ENCODE measurements at places on chromosomes 1 and 21. TPM values are rescaled to one million over a fixed set of nuclear protein-coding genes. Genes with fewer than 3 reads are reported as not detected.
A peak's percentile ranks its signal among the peaks of the same experiment; 100 is the strongest.

- no peaks in the 10 kb centered on the region for H3K36me3 ChIP-seq
- peak overlapping the region; percentile 53 for H3K27ac ChIP-seq
- H3K27me3 ChIP-seq, result peaks cover 4% of the 10 kb centered on the region
Measured at GRCh38 chr1:154994269-154994587, 842 bp downstream of the LENEP start.

GRCh38 chr1:77498918-77499317, 183.5 kb downstream of the ZZZ3 start:
- DNase-seq, result no peak
- peaks cover 39% of the 10 kb centered on the region for H3K4me1 ChIP-seq
- H3K27ac ChIP-seq, result peak overlapping the region; percentile 63
- no peak overlapping the region for H3K4me3 ChIP-seq
- H3K27me3 ChIP-seq, result no peaks in the 10 kb centered on the region

DNA sequence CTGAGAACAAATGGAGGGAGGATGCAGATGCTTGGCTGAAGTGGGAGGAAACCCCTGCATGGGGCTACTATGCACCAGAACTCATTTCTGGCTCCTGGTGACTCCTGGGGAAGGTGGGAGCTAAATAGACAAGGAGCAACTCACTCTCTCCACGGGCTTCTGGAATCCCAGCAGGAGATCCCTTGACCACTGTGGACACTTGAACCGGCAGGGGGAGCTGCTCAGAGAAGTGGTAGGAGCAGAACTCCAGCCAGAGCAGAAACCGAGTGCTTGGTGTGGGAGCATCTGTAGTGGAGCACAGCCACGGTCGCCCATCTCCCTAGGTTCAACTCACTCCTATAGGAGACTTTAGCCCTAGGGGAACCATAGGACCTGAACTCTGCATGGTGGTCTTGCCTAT, 205.6 kb upstream of the GJB5 start:
- H3K27ac ChIP-seq, result no peak overlapping the region
- no peaks in the 10 kb centered on the region for H3K4me1 ChIP-seq
- no peak overlapping the region for H3K4me3 ChIP-seq
- peaks cover 7% of the 10 kb centered on the region for H3K36me3 ChIP-seq
- no peak for DNase-seq
- no peaks in the 10 kb centered on the region for H3K27me3 ChIP-seq

- H3K36me3 ChIP-seq, result no peaks in the 10 kb centered on the region
- H3K27ac ChIP-seq, result peak overlapping the region; percentile 52
- H3K27me3 ChIP-seq, result peaks cover 3% of the 10 kb centered on the region
- peak overlapping the region; percentile 90 for H3K4me3 ChIP-seq
- no peak for DNase-seq
Measured at GRCh38 chr1:9128166-9128519, 759 bp downstream of the GPR157 start.

DNA sequence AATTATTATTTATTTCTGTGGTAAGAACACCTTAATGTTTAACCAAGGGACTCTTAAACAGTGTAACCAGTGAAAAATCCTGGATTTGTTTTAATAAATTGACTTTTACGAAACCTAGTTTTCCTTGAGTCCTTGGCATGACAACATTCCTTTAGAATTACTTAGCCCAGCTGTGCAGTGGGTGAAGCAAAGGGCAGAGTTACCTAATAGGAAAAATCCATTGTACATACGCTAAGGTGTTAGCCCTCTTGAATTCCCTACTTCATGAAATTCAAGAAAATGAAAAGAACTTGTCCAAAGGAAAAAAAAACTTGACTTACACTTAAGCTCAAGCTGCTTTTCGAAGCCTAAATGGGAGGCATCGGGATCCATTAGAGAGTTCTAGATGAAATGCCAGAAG, 852.0 kb upstream of the ADAMTS5 start:
- DNase-seq, result no peak
- H3K27ac ChIP-seq, result no peak overlapping the region
- H3K4me1 ChIP-seq, result peaks cover under 1% of the 10 kb centered on the region
- no peaks in the 10 kb centered on the region for H3K27me3 ChIP-seq
- no peaks in the 10 kb centered on the region for H3K36me3 ChIP-seq
- no peak overlapping the region for H3K4me3 ChIP-seq

- H3K36me3 ChIP-seq, result no peaks in the 10 kb centered on the region
- no peak for DNase-seq
- H3K4me1 ChIP-seq, result peaks cover 7% of the 10 kb centered on the region
- H3K27me3 ChIP-seq, result peaks cover 12% of the 10 kb centered on the region
- no peak overlapping the region for H3K27ac ChIP-seq
Measured at GRCh38 chr21:31559368-31560119, 99.9 kb upstream of the SOD1 start.

DNA sequence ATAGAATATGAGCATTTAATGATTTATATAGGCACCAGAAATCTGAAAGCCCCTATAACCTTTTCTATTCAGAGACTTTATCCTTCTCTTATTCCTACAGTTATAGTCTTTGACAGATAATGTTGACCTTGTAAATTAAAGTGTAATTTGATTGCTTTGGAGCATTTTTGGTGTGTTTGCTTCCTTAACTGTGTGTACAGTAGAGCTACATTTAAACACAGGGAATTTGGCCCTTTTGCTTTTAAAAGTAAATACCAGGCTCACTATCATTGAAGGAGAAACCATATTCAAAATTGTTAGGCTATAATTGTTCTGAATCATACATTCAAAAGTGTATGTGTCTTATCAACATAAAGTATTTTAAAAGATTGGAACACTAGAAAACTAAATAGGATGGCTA, 33.0 kb downstream of the STXBP3 start:
- H3K27me3 ChIP-seq, result peaks cover 2% of the 10 kb centered on the region
- H3K4me1 ChIP-seq, result no peaks in the 10 kb centered on the region

- H3K4me1 ChIP-seq, result peaks cover 38% of the 10 kb centered on the region
- peaks cover 21% of the 10 kb centered on the region for H3K36me3 ChIP-seq
- no peak overlapping the region for H3K4me3 ChIP-seq
- H3K27ac ChIP-seq, result peak overlapping the region; percentile 68
- no peaks in the 10 kb centered on the region for H3K27me3 ChIP-seq
Measured at GRCh38 chr1:207798847-207799246, 47.0 kb downstream of the CD46 start.

DNA sequence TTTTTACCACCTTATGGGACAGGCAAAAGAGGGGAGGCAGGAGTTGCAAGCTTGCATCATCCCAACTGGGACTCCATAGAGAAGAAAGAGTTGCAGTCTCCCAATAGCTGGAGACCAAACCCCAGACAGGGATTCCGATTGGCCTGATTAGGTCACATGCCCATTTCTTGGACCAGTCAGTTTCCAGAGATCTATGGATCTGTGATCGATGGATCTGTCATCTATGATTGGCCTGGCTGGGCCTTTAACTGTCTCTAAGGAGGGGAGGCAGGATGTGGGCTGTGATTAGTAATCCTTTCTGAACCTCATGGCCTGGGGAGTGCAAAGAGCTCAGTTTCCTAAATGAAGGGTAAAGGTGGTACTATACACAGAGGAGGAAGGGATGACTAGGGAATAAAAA, 252.1 kb downstream of the MATN1 start:
- no peak for DNase-seq
- H3K27ac ChIP-seq, result no peak overlapping the region
- H3K4me3 ChIP-seq, result no peak overlapping the region
- peaks cover 16% of the 10 kb centered on the region for H3K27me3 ChIP-seq
- no peaks in the 10 kb centered on the region for H3K36me3 ChIP-seq

DNA sequence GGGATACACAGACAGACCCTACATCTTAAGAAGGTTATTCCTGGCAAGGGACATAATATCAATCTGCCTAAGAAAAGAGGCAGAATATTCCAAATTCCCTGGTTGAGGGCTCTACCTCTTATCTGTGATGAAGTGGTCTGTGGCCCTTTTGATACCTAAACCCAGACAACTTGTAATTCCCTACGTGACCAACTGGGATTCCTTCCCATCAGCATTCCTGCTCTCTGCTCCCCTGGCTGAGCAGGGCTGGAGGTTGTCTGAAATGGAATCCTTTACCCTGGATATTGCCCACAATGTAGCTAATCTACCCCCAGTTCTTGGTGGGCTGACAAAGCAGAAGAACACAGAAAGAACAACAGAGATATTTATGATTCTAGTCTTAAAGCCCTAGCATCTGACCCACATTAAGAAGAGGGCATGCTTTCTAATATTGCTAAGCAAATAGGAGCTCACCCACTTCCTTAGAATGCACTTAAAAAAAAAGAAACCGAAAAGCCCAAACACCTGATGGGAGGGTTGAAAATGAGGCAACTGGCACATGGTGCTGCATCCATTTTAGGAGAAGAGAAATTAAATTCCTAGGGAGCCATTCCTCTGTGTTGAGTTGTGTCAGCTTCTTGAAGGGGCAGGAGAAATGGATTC, 36.8 kb downstream of the GADD45A start:
- H3K27ac ChIP-seq, result no peak overlapping the region
- H3K36me3 ChIP-seq, result no peaks in the 10 kb centered on the region
- peaks cover 1% of the 10 kb centered on the region for H3K27me3 ChIP-seq
- DNase-seq, result no peak
- H3K4me3 ChIP-seq, result no peak overlapping the region

- H3K27ac ChIP-seq, result no peak overlapping the region
- H3K27me3 ChIP-seq, result no peaks in the 10 kb centered on the region
- no peak overlapping the region for H3K4me3 ChIP-seq
- DNase-seq, result no peak
Measured at GRCh38 chr1:41658431-41659158, 174.1 kb upstream of the EDN2 start.

DNA sequence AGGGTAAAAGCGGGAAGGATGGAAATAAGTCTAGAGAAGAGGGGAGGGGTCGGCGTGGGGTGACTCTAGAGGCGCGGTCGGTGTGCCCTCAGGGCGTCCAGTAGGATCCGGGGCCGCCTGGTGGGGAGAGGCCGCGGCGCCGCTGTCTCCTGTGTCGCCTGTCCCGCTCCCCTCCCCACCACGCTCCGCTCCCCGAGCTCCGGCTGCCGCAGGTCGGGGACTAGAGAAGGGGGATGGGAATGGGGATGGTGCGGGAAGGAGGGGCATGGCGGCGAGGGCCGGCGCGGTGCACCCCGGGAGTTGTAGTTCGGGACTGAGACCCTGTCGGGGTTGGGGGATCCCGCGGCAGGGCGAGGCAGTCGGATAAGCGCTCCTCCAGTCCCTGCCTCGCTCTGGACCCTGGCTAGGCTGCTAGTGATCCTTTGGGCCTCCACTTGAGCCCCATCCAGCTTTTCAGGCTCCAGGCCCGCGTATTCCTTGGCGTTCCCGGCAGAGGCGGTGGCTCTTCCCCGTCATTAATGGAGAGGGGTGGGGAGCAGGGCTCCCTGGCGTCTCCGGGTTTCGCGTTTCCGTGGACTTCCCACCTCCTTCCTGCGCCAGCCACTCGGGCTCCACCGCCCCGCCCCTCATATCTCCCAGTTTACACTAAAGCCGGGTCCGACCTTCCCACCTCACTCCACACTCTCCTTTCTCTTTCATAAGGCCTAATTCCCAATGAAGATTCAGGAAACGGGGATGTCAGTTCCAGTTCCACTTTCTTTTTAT, at the start of gene ENTREP3:
TSS of gene ENTREP3 (minus strand) at position 241 of the 765 bp plus-strand sequence. CDS start 606 bp downstream, outside the sequence.
- peak within 1 kb of the TSS; percentile 91 for H3K27ac ChIP-seq
- peak; percentile 70 for DNase-seq

- peaks cover 46% of the 10 kb centered on the region for H3K36me3 ChIP-seq
- peak; percentile 26 for DNase-seq
- peak overlapping the region; percentile 61 for H3K27ac ChIP-seq
- H3K4me1 ChIP-seq, result peaks cover 86% of the 10 kb centered on the region
- peak overlapping the region; percentile 41 for H3K4me3 ChIP-seq
Measured at GRCh38 chr21:14995695-14996490, 68.9 kb downstream of the NRIP1 start.

GRCh38 chr1:84855168-84855567, 37.8 kb downstream of the LPAR3 start:
- H3K27ac ChIP-seq, result peak overlapping the region; percentile 92
- no peak for DNase-seq

- DNase-seq, result no peak
- H3K36me3 ChIP-seq, result no peaks in the 10 kb centered on the region
- no peaks in the 10 kb centered on the region for H3K27me3 ChIP-seq
Measured at GRCh38 chr1:210641582-210641981, 312.9 kb downstream of the HHAT start.

DNA sequence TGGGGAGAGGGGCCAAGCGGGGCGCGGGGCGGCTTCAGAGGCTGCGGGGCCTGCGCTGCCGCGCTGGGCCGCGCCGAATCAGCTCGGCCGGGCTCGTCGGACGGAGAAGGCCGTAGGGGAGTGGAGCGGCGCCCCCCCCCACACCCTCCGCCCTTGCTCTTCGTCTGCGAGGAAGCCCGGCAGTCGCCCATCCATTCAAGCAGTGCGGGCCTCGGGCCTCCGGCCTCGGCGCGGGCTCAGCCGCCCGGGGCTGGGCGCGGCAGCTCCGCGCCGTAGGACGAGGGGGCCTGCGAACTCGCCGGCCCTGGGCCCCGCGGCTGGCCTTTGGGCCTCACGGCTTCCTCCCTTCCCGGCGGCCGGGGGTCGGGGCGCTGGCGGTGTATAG, 564 bp downstream of the CTPS1 start:
- no peaks in the 10 kb centered on the region for H3K27me3 ChIP-seq
- H3K36me3 ChIP-seq, result peaks cover 34% of the 10 kb centered on the region
- peak overlapping the region; percentile 95 for H3K27ac ChIP-seq
- H3K4me3 ChIP-seq, result peak overlapping the region; percentile 96
- no peak for DNase-seq
- peaks cover 80% of the 10 kb centered on the region for H3K4me1 ChIP-seq

- peak overlapping the region; percentile 84 for H3K4me3 ChIP-seq
- peak; percentile 64 for DNase-seq
- peak overlapping the region; percentile 83 for H3K27ac ChIP-seq
- H3K4me1 ChIP-seq, result peaks cover 68% of the 10 kb centered on the region
- H3K27me3 ChIP-seq, result peaks cover 8% of the 10 kb centered on the region
Measured at GRCh38 chr1:110086961-110087360, 16.5 kb upstream of the ALX3 start.

DNA sequence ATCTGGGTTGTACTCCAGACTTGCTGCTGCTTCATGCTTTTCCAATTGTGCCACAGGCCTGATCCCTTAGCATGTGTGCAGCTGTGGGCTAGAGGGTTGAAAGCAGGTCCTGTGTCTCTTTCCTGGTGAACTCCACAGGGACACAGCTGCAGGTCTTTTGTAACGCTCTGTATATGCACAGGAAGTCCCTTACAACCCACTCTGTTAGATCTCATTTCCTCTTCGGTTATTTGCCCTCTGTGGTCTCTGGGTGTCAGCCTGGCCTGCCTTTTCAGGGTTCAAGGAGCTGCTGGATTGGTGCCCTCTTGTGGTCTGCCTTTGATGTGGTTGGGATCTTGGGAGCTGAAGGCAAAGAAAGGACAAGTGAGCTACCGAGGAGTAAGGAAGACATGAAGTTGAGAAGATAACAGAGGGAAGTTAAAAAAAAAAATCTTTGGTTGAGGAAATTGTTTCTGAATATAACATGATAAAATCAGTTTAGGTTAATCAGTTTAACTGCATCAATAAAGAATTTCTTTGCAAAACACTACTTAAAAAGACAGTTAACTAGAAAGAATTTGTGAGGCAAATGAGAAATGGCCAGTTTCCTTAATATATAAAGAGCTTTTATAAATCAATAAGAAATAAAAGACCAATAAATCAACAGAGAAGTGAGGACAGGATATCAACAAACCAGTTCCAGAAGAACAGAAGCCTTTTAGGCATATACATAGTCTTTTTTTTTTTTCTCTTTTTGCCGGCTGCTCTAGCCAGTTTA, 44.1 kb downstream of the UCK2 start:
- no peak for DNase-seq
- peaks cover 20% of the 10 kb centered on the region for H3K36me3 ChIP-seq
- H3K27ac ChIP-seq, result peak overlapping the region; percentile 34
- no peaks in the 10 kb centered on the region for H3K27me3 ChIP-seq
- H3K4me1 ChIP-seq, result peaks cover 29% of the 10 kb centered on the region

- H3K4me1 ChIP-seq, result peaks cover 7% of the 10 kb centered on the region
- no peak for DNase-seq
- H3K27me3 ChIP-seq, result peaks cover 31% of the 10 kb centered on the region
- H3K4me3 ChIP-seq, result no peak overlapping the region
- no peak overlapping the region for H3K27ac ChIP-seq
- H3K36me3 ChIP-seq, result no peaks in the 10 kb centered on the region
Measured at GRCh38 chr1:166977951-166978350, 2.6 kb upstream of the ILDR2 start.

PTPRF gene
- 113 TPM for total RNA-seq

KRTAP6-1 gene
- not detected for total RNA-seq

C1orf21 gene
- total RNA-seq, result 3.8 TPM

AJAP1 gene
- total RNA-seq, result not detected
